Mucosa of gallbladder (tissue), 1 donor: ENCODE measurements at places on chromosomes 11 and 22.

GRCh38 chr11:122215244-122215992 lies 99.4 kb upstream of the BLID start:
- DNase-seq = peak; percentile 78

DNA sequence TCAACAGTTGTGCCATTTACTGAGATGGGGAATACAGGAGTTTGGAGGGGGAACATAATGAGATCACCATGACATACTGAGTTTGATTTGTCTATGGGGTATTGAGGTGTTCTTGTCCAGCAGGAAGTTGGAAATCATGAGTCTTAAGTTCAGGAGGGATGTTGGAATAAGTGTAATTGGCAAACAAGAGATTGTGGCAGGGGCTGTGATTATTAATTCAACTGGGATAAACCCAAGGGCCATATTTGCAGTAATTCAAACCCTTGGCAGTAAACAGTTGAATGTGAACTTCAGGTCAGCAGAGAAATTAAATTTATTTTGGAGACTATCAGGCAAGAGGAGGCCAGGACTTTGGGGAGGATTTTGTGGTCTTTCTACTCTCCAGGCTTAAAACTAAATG lies 33.4 kb downstream of the ADM start:
- no peak for DNase-seq

- peak; percentile 89 for DNase-seq
These were observed 1.5 kb downstream of the LGALS1 start for GRCh38 chr22:37676736-37677492.

GRCh38 chr11:96306600-96306932 lies 36.4 kb downstream of the MAML2 start:
- no peak for DNase-seq

GRCh38 chr22:20019661-20020532 lies 1.0 kb upstream of the TANGO2 start:
- DNase-seq = no peak

GRCh38 chr11:28799316-28799715 lies 691.1 kb downstream of the METTL15 start:
- DNase-seq = no peak

GRCh38 chr11:35235936-35236666 lies 97.1 kb downstream of the CD44 start:
- peak; percentile 83 for DNase-seq

DNA sequence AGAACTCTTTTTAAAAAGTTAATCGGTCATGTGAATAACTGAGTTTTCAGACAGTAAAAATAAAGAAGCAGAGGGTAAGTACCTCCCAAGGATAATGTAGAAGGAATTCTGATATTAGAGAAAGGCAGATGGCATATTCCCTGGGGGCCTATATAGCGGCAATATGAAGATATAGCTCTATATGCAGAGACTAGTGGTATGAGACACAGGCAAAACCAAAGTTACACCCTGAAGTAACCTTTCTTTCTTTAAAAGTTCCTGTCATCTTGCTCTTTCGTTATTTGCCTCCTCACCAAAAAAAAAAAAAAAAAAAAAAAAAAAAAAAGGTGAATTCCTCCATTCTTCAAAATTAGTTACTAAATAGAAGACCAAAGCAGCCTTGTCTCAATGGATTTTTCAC lies 76.2 kb upstream of the ARHGAP32 start:
- DNase-seq = no peak

GRCh38 chr22:28800308-28801041 lies at the start of gene XBP1:
Gene XBP1, minus strand, starts transcription at chr22:28800569.
- peak; percentile 95 for DNase-seq

DNA sequence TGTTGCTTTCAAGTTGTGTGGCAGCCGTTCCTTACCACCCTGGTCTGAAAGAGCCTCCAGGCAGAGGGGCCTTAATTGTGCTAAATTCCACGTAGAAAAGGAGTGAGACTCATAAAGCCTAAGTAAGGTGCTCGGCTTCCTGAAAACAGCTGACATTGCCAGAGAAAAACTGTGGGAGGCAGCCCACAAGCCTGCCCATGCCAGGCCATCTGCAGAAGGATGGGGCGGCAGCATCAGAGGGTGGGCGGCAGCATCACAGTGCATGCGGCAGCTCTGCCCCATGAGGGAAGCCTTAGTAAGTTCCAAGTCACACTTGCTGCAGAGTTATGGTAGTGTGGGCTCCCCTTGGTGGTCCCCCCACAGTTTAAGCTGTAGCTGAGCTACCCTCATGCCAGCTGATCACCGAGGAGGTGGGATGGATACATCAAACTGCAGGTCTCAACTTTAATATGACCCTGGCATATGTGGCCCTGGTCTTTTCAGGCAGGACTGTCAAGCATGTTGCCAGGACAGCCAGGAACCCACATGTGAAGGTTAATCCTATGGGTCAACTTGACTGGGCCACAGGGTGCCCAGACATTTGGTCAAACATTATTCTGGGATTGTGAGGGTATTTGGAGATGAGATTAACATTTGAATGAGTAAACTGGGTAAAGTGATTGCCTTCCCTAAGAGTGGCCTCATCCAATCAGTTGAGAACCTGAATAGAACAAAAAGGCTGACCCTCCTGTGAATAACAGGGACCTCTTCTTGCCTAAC lies 3.1 kb upstream of the EIF3F start:
- DNase-seq = no peak

DNA sequence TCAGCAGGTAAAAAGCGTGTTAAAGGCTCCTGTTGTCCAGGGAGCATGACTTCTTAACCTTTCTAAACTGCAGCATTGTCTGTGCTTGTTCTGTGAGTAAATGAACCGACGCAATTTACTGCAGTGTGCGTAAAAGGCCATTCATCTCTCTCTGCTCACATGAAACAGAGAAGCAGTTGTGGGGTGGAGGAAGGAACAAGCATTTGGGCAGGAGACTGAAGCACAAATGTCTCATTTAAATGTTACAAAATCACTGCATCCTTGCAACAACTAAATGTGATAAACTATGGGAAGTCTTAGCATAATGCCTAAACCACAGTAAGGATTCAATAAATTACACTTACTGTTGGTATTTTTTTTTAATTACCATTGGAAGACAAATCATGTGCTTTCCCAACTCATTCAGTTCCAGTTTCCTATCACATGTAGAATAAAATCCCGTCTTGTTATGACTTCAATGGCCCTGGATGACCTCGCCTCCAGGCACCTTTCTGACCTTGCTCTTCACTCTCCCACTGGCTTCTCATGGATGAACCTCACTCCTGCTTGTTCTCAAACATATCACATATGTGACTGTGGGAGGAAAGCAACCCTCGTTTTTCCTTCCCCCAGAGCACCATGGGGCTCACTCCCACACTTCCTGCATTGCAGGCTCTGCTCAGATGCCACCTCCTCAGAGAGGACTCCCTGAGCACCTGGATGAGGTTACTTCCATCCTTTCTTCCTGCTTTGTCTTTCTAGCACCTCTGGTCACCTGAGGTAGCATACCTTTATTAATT lies 21.6 kb upstream of the RFPL2 start:
- no peak for DNase-seq

- DNase-seq = no peak
These were observed 615 bp upstream of the NFAM1 start for GRCh38 chr22:42432818-42433217.

DNA sequence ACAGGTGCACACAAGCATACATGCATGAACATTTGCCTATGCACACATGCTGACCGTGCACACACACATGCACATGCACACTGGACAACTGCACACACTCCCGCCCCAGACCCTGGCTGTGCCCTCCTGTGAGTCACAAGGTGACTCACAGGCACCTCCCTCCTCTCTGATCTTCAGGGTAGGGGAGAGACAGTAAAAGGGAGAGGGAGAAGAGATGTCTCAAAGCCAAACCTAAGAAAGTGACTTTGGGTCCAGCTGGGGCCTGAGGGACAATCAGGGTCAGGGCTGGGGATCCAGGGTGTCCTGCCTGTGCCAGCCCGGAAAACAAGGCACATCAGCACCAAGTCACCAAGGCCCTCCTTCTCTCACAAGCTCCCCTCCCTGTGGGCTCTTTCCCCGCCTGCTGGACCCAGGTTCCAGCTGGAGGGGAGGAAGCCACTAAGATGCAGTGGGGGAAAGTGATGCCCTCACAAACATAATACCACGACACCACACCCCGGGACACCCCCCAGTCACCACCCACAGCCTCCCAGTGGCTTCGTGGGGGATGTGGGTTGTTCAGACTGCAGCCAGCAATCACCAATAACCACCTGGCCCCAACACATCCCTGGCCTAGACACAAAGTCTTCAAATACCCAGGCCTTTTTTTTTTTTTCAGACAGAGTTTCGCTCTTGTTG lies 39.3 kb downstream of the PDGFB start:
- no peak for DNase-seq

GRCh38 chr22:43162412-43163150 lies 11.2 kb downstream of the TSPO start:
- DNase-seq = no peak

DNA sequence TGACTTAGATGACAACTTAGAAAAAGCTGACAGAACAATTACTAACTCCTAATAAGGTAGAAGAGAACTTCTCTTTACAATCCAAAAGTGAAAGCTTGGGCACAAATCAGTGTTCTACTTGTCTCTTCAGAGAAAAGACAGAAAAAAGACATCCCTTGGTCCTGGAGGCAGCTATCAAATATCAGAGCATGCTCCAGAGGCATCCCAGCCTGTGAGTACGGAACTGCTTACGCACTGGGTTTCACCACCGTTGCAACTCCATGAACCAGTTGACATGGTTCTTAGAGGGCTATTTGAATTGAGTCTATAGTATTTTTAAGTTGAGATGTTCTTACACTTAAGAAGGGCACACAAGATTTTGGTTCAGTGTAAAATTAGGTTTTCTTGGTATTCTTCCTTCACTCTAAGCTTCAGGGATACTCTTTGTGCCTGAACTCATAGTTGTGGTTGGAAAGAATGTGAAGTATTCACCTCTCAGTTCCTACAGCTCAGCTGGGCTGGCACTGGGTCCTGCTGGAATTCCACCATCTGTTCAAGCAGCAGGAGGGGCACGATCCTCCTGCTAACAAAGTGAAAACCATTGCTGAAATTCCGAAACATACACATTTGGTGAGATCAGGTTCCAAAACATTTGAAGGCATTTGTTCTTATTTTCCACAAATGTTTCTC lies 6.3 kb downstream of the AKIP1 start:
- DNase-seq = peak; percentile 46

DNA sequence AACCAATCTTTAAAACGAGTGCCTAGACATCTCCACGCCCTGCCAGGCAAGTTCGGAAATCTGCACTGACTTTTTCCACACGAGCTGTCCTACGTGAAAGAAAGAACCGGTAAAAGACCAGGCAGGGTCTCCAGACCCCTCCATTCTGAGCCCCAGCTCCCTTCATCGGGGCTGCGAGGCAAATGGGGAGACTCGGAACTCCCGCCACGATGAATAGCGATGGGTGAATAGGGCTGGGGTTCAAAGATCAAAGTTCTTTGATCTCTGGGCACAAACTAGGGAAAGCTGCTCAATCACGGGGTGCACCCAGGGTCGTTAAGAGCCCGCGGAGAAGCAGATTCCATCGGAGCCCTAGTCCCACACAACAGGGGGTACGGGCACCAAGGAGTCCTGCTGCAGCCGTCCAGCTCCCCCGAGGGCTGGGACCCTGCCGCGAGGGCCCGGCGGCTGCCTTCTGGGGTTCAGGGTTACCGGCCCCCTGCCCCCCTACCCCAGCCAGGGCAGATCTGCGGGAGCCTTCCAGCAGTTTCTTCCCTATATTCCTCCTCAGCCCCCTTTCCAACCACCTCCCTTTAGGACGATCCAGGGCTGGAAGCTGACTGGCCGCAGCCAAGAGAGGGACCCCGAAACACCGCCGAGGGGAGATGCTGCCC lies 1.1 kb downstream of the LRP4 start:
- no peak for DNase-seq

DNA sequence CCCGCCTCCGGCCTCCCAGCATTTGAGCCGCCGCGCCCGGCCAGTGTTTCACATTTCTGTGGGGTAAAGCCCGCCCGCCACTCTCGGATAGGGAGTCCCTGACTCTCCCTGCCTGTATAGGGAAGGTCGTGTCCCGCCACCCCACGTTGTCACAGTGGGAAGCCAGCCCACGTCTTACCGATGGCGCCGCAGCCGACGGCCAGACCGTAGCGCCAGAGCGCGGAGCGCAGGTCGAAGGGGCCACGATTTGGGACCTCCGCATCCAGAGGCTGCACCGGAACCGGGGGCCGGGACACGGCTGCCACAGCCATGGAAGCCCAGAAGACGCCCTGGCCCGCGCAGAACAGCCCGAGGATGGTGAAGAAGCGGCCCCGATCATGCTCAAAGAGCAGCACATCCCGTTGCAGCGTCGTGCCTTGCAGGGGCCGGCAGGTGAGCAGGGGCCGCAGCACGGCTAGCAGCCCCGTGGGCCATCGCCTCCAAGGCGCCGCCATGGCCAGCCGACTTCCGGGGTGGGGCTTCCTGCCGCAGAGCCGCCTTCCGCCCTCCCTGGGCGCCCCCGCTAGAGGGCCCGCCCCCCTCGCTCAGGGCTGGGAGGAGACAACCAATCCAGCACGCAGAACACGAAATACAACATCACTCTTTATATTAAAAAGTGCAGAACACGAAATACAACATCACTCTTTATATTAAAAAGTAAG lies at the start of gene TMEM223:
TSS of gene TMEM223 (minus strand) at position 506 of the 701 bp plus-strand sequence. CDS start at position 494, 12 bp downstream.
- DNase-seq = peak; percentile 87

DNA sequence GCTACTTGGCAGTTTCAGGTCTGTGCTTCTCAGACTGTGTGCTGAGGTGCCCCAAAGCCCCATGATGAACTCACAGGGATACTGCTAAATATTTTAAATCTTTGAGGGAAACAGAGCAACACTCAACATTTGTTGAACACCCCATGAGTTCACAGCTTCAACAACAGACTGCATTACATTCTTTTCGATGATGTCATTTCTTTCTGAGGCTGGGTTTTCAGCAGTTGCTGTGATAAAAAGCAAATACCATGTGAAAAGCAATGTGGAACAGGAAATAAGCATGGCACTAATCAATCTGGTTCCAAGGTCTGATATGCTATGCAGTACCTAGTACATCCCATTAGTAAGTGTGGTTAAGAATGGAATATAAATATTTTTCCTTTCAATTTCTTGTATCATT lies 82.7 kb downstream of the RPL27A start:
- no peak for DNase-seq

DNA sequence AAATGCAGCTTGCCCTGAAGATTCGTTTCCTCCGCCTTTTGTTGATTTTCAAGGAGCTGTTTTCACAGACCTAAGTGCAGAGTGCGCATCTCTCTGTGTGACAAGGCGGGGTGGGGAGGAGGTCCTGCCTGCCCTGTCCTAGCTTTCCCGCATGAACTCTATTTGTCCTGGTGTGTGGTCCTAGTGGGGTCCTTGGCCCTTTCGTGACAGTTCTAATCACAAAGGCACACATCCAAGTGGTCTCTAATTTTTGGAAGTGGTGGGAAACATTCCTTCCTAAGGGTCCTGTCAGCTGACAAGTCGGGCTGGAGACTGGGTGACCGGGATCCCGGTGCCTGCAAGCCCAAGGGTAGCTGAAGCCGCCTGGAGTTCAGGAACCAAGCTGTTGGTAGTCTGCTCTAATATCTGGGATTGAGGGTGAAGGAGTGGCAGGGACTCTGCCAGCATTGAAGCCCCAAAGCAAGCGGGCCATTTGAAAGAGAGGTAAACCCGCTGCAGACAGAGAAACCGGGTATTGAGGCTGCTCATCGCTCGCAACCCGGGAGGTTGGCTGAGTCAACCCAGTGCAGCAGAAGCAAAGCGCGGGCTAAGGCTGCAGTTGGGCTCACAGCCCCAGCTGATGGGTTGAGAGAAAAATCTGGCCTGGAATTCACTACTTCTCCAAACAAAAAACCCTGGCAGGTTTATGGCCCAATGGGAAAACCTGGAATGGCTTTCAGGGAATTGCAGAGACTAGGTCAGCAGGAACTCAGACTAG lies 28.1 kb upstream of the FBXO3 start:
- peak; percentile 27 for DNase-seq
